Right ventricle myocardium superior (tissue), 1 donor: ENCODE measurements at places on chromosomes 11 and 22. TPM values are rescaled to one million over a fixed set of nuclear protein-coding genes. Genes with fewer than 3 reads are reported as not detected.

USP2 gene
- total RNA-seq, result 136 TPM

GRCh38 chr11:77771135-77771534, 49.4 kb downstream of the RSF1 start:
- no peak for DNase-seq

- no peak for DNase-seq
Measured at GRCh38 chr11:59200423-59200746, 12.3 kb downstream of the MPEG1 start.

GRCh38 chr11:45141171-45141570, 5.3 kb upstream of the PRDM11 start:
- DNase-seq, result no peak

GRCh38 chr11:69335007-69335780, 41.2 kb downstream of the MYEOV start:
- no peak for DNase-seq

DNA sequence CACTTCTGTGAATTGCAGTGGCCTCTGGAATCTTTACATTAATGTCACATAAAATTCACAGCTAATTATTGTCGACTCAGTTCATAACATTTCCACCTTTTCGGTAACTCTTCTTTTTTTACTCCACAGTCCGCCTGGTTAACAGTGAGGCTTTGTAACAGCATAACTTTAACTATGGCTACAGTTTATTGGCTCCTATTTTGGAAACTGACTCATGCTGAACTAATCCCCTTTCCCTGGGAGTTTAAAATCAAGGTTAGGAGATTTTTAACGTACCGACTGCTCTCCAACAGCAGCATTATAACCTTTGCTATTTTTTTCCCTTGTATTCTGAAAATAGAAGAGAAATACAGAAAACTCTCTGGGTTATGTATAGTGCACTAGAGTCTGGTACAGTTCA, 3.2 kb upstream of the POGLUT3 start:
- no peak for DNase-seq

DNA sequence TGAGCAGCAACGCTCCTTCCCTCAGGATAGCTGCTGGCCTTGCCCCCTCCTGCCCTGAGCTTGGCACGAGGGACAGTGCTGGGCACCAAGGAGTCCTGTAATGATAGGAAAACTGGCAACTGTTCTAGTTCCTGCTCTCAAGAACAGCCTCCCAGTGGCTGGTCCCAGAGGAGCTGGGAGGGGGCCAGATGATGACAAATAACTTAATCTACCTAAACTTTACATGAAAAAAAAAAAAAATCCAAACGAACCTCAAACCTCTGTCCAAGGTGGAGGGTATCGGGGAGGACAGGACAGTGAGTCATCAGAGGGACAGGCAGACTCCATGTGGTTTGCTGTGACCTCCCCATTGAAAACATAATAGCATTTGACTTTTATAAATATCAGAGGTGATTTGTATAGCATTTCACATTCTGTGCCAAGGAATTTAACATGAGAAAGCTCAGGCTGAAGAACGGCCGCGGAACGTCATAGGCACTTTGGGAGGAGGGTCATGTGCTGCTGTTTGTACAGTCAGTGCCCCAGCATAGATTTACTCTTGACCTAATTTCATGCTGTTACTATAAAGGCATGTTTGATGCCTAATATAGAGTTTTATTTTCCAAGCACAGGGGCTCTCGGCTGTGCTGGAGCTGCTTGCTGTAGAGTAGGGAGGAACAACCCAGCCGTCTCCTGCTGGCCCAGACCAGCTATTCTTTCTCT, 98.2 kb upstream of the NNMT start:
- peak; percentile 85 for DNase-seq

PNPLA3 gene
- total RNA-seq, result 0.22 TPM

GRCh38 chr11:65552388-65552951, 5.7 kb downstream of the LTBP3 start:
- no peak for DNase-seq

- no peak for DNase-seq
Measured at GRCh38 chr11:77249427-77249826, 52.1 kb downstream of the GDPD4 start.

TYR gene
- total RNA-seq, result not detected
